Uterus (tissue), 4 donors: ENCODE measurements at places on chromosomes 12 and 14. TPM values are rescaled to one million over a fixed set of nuclear protein-coding genes. Genes with fewer than 3 reads are reported as not detected.

ERP29 gene
- total RNA-seq, result 37.4 TPM

HAL gene
- total RNA-seq, result 0.29 TPM

IFNG-AS1 gene
- total RNA-seq, result not detected

GRIP1 gene
- total RNA-seq, result not detected

TAPBPL gene
- total RNA-seq, result 12.1 TPM

SCNN1A gene
- total RNA-seq, result 2.4 TPM

NKX2-1 gene
- not detected for total RNA-seq

C1S gene
- 412 TPM for total RNA-seq

P2RX7 gene
- 1.0 TPM for total RNA-seq

FLVCR2 gene
- total RNA-seq, result 2.3 TPM

ATP5MC2 gene
- total RNA-seq, result 186 TPM

TPH2 gene
- not detected for total RNA-seq

TAS2R7 gene
- total RNA-seq, result not detected

MANSC1 gene
- total RNA-seq, result 28.2 TPM

SP1 gene
- total RNA-seq, result 58.8 TPM

LHX5 gene
- total RNA-seq, result not detected

LBHD2 gene
- not detected for total RNA-seq

KRT75 gene
- total RNA-seq, result not detected

CATSPERB gene
- 4.1 TPM for total RNA-seq

FOXG1 gene
- not detected for total RNA-seq

NFE2 gene
- not detected for total RNA-seq

KRT7 gene
- total RNA-seq, result 51.2 TPM

ANKS1B gene
- total RNA-seq, result 16.6 TPM

RHOJ gene
- 30.6 TPM for total RNA-seq

GPR68 gene
- not detected for total RNA-seq

PLA2G1B gene
- not detected for total RNA-seq

NGB gene
- not detected for total RNA-seq

TMEM30B gene
- total RNA-seq, result 2.5 TPM

RTL1 gene
- total RNA-seq, result not detected

LMO3 gene
- 43.2 TPM for total RNA-seq

GLI1 gene
- total RNA-seq, result not detected
